NCI-H1105 (cell line): ENCODE measurements at places on chromosomes 7 and 10.

- no peak for DNase-seq
Measured at GRCh38 chr10:17802350-17802749, 6.8 kb upstream of the MRC1 start.

- no peak for DNase-seq
Measured at GRCh38 chr10:47038881-47039561, 127.8 kb downstream of the PTPN20 start.

DNA sequence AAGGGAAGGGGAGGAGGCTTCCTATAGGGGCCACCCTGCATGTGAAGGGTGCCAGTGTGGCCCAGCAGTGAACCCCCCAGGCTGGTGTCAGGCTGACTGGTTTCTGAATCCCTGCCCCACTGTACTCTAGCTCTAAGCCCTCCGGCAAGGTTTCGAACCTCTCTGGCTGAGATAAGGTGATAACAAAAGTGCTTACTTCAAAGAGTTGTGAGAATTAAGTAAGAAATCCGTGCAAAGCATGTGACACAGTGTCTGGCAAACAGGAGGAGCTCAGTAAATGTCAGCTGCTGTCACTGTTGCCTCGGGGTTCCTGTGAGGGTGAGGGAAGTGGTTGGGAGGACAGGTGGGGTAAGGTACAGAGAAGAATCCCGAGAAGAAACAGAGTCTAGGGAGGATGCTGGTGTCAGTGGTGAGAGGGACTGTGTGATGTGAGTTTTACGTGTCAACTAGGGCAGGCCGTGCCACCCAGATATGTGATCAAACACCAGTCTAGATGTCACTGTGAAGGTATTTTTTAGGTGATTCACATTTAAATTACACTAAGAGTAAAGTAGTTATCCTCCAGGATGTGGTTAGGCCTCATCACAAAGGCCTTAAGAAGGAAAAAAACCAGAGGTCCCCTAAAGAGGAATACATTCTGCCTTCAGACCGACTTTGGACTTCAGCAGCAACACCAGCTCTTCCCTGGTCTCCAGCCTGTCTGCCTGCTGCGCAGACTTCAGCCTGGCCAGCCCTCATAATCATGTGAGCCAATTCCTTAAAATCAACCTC lies 64.4 kb downstream of the BPGM start:
- no peak for DNase-seq

DNA sequence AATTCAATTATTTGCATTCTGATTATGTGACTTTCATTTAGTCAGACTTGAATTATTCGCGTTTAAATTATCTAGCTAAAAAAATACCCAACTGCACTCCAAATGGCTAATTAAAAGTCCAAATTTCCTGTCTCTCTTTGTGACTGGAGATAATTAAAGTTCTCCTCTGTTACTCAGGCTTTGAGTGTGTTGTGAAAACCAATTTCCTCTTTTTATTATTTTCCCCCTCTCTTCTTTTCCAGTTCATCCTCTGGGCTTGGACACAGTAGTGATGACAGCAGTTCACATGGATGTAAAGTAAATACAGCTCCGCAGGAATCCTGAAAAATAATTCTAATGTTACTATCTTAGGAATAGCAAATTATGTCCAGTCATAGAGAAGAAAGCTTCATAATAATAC lies 80.6 kb downstream of the SNX10 start:
- no peak for DNase-seq

- no peak for DNase-seq
Measured at GRCh38 chr10:536371-536925, 153.0 kb downstream of the DIP2C start.
